ENCODE measurements at places on chromosomes 4 and X.

DNA sequence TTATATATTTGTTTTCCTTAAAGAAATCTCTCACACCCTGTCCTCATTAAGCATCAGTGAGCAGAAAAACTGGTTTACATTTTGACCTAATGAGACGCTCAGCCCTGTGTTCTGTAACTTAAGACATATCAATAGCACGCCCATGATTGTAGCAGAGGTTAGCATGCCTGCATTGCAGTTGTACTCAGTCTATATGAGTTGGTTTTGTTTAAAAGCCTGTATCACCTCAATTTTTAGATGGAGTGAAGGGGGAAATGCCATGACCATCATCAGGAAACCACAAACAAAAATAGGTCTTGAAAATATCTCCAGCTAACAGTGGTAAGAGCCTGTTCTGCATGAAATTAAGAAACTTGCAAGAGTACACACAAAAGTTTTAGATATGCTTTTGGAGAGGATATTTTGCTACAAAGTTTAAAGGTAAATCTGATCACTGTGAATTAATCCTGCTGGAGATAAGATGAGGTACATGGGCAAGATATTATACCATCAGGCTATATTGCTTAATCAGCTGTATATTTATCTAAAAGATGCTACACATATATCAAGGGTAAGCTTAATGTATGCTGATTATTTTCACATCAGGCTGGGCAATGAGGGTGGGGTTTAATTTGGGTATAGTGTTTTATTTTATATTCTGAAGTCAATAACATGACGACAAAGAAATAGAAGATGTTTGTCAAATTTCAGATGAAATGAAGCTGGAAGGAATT lies 13.1 kb upstream of the COQ2 start:
- DNase-seq: no peak

DNA sequence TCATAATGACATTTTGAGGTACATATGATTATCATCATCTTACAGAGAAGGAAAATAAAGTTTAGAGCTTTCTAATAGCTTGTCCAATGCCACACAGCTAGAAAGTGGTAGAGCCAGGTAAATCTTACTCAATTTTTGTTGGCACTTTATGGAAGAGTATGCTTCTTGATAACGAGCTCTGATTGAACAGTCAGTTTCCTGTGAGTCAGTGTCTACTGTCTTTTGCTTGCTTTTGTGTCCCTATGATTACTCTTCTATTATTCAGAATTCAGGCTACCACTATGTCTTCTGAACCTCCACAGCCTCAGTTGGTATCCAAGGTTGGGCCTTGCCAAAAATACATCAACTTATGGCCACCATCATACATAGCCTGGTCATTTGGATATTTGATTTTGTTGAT lies 2.6 kb downstream of the FAAH2 start:
- DNase-seq: no peak

- no peak for DNase-seq
Measured at GRCh38 chr4:140046543-140046942, 107.4 kb downstream of the MAML3 start.

DNA sequence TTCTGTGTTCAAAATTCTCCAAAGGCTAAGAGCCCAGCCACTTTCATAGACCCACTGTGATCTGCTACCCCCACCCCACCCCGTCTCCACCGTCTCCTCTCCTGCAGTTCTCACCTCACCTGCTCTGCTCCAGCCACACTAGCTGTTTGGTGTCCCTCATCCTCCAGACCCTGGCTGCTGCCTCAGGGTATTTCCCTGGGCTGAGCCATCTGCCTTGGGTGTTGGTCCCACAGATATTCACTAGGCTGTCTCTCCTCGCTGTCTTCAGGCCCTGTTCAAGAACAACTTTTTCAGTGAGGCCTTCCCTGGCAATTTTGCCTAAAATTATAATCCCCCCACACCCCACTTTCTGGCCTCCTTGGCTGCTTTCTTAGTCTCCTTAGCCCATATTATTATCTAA lies 31.8 kb upstream of the DAPP1 start:
- no peak for DNase-seq

Measured in CD4-positive, CD25-positive, alpha-beta regulatory T cell (primary cell).